GM12891 (cell line): ENCODE measurements at places on chromosomes 4 and X.

- DNase-seq = no peak
Observed at GRCh38 chr4:56410247-56411062, 23.2 kb upstream of the AASDH start.

GRCh38 chrX:24285082-24285481 is 28.8 kb downstream of the SUPT20HL2 start:
- no peak for DNase-seq

GRCh38 chr4:141635736-141636081 is 674 bp upstream of the IL15 start:
- DNase-seq = peak; percentile 21

- no peak for DNase-seq
Observed at GRCh38 chr4:37978248-37978924, 18.2 kb downstream of the PTTG2 start.

- DNase-seq = no peak
Observed at GRCh38 chr4:55269995-55270394, 76.0 kb upstream of the SRD5A3 start.

- DNase-seq = no peak
Observed at GRCh38 chr4:75141162-75141561, 208.2 kb downstream of the PARM1 start.

DNA sequence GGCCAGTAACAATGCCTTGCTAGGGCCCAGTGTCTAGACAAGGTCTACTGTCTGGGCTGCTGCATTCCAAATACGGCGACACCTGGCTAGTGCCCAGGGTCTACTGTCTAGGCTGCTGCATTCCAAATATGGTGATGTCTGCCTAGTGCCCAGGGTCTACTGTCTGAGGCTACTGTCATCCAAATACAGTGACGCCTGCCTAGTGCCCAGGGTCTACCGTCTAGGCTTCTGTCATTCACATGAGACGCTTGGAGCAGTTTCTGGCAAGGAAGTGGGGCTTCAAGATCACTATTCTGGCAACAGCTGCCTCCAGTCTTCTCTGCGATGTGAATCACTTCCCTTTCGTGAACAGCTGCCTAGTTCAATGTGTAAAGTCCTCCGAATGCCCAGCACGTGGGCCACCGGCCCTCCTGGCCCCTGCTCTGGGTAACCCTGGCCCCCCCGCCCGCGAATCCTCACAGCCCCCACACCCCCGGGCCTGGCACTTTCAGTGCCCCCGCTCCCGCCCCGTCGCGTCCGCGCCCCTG is 12.7 kb downstream of the ACOX3 start:
- DNase-seq = no peak

DNA sequence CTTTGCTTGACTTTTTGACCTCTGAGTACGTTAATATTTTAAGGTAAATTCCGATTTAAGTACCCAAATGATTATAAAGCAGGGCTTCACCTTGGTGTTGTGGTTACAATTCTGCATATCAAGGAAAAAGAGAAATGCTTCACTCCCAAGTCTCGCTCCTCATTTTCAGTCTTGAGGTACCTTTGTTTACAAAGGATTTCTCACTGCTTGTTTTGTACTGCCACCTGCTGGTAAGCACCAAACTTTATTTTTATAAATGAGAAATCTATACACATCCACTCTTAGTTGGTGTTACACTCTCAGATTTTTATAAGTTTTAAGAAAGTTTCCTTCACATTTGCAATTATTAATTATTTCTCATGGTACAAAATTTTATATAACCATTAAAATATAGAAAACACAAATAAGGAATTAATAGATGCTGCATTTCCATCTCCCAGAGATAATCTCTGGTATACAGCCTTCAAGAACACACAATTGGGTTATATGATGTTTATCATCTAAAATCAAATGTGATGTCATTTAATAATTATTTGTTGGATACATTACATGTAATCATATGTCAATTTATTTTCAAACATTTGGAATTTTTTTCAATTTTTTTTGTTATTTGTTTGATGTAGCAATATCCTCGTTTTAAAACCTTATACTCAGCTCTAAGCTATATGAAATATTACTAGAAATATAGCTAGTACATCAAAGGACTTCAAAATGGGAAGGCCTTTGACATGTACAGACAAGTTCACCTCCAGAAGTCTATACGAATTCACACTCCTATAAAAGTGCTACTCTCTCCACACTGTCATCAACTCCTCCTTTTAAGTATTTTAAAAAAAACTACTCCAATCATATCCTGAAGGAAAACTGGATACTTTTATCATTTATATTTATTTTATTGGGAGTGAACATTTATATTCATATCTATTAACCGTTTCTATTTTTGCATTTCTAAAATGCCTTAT is 179.9 kb downstream of the KCNIP4 start:
- no peak for DNase-seq

DNA sequence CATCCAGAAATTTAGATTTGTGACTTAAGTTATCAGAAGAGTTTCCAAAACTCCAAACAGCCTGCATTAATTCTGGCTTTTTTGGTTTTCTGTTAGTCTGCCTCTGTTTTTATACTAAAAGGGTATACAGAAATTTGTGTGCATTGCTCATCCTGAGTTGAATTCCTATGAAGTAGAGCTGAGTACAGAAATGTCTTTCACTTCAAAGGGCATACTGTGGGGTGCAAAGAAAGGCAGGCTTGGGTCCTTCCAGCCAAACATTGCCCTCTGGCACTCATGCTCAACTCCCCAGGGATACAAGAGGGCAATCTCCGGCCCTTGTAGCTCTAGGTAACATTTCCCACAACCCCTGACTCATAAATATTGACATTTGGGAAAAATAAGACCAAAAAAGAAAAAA is 27.6 kb upstream of the TMEM184C start:
- no peak for DNase-seq

GRCh38 chr4:17018013-17018412 is 119.6 kb upstream of the LDB2 start:
- DNase-seq = no peak

GRCh38 chrX:103565752-103566151 is 19.6 kb upstream of the TCEAL4 start:
- no peak for DNase-seq

DNA sequence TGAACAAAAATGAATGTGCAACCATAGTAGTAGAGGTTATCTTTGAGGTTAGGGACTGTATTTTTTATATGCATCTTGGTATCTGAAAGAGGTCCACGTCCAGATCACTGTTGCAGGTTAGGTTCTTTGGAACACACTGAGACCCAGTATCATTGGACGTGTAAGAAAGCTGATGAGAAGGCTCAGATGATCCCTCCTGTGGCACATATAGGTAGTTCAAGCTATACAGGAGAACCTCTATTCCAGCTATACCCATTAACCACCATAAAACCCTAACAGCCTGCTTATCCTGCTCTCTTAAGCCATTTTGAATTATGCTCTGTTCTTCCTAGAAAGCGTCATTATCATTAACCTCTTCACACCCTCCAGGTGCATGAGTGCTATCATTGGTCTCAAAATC is 930.7 kb upstream of the HS3ST1 start:
- DNase-seq = no peak

DNA sequence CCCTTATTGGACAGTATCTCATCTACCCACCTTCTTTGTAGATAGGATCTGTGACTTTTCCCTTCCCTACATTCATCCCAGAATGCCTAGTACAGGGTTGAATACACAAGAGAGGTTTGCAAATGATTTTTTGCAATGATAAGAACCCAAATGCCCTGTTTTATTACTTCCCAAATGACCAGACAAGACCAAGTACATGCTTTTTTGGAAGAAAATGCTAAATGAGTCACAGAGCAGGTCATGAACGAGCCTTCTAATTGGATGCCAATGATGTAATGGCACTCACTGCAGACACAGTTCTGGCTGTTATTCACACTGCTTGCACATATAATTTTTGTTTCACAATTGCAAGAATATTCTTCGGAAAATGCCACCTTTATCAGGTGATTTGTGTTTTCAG is 17.8 kb upstream of the GABRQ start:
- no peak for DNase-seq

DNA sequence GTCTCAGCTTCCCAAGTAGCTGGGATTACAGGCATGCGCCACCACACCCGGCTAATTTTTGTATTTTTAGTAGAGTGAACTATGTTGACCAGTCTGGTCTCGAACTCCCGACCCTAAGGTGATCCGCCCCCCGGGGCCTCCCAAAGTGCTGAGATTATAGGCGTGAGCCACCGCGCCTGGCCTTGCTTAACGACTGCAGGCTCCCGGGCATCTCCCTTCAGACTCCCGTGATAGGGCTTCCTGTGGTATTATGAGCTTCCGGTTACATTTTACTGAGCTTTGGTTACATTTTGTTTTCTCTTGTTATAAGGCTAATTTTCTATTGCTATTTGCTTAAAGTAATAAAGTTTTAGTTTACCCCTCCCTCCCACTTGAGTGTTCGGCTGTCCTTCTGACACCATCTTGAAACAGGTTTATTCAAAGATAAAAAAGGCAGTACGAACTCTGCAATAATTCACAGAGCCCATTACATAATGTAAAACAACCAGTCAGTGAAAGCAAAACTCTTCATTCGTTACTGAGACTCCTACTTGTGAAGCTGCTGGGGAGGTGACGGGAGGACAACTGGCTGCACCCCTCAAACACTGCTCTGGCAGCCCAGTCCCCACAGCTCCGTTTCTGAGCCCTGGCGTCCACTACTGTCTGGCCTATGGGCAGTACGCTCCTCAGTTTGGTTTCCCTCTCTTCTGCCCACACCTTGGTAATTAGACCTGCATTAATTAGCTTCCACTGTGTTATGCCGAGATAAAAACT is 795.7 kb upstream of the SLIT2 start:
- DNase-seq = no peak

DNA sequence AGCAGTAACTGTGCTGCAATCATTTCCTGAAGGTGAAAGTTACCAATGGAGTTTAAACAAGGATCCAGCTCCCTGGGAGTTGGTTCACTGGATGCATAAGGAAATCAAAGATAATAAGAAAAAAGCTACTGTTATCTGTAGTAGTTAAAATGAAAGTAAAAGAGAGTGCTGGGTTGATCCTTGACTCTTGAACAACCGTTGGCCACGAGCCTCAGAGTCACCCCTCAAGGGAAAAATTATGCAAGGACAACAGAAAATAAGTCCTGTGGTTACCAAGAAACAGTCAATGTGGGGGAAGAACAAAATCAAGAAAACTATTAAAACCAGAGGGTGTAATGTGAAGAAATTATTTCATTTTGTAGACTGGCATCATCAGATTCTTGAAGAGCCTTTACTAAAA is 49.7 kb upstream of the DDIT4L start:
- no peak for DNase-seq

DNA sequence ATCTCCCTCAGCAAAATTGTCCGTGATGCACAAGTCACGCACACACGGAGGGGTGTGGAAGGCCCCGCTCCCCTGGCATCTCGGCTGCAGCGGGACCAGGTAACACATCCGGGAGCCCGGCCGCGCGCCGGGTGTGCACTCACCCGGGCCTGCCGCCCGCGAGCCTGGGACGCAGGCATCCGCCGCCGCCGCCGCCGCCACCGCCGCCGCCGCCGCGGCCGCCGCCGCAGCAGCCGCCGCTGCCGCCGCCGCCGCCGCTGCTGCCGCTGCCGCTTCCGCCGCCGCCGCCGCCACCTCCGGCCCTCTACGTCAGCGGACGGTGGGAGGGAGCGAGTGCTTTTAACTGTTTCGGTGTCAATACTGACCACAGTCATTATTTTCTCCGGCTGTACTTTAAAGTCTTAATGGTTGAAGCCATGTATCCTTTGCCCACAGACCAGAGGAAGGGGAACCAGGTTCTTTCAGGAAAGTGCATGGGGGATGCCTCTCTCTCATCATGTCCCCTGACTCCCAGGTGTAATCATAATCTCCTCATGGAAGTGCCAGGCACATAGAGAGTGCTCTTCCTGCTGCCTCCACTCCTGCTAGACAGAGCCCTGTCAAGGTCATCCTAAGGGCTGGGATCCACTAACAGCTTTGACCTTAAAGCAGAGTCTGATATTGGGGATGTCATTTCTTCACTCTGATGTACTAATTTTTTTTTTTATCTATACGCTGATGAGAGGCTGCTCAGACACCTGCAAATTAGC is 38.0 kb downstream of the MAGEE2 start:
- no peak for DNase-seq

DNA sequence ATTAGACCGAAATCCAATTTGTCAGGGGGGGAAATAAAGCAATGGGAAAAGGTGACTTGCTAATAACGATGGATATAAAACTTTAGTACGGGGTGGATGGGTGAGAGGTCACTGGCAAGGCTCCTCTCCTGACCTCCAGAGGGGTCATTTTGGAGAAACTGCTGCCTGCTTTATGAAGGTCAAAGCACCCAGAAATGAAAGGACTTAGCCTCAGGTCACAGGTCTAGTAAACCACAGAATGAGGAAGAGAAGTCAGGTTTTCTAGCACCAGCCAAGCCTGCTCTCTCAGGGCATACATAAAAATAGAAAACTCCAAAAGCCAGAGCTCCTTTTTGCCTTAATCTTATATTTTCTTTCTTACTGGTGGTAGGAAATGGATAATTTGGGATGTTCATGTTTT is 134.2 kb downstream of the SHROOM3 start:
- DNase-seq = no peak

- no peak for DNase-seq
Observed at GRCh38 chr4:148007314-148007760, 275.4 kb downstream of the ARHGAP10 start.
